ENCODE measurements at places on chromosomes 1 and 21.

GRCh38 chr1:188463919-188464318 is 1635.2 kb downstream of the PLA2G4A start:
- no peak overlapping the region for H3K4me3 ChIP-seq
- DNase-seq: no peak
- no peaks in the 10 kb centered on the region for H3K4me1 ChIP-seq

- H3K4me1 ChIP-seq: peaks cover 12% of the 10 kb centered on the region
- H3K36me3 ChIP-seq: peaks cover 1% of the 10 kb centered on the region
- DNase-seq: peak; percentile 21
- peak overlapping the region; percentile 61 for H3K4me3 ChIP-seq
- no peak overlapping the region for H3K27ac ChIP-seq
Observed at GRCh38 chr1:37792943-37793686, 532 bp upstream of the MANEAL start.

DNA sequence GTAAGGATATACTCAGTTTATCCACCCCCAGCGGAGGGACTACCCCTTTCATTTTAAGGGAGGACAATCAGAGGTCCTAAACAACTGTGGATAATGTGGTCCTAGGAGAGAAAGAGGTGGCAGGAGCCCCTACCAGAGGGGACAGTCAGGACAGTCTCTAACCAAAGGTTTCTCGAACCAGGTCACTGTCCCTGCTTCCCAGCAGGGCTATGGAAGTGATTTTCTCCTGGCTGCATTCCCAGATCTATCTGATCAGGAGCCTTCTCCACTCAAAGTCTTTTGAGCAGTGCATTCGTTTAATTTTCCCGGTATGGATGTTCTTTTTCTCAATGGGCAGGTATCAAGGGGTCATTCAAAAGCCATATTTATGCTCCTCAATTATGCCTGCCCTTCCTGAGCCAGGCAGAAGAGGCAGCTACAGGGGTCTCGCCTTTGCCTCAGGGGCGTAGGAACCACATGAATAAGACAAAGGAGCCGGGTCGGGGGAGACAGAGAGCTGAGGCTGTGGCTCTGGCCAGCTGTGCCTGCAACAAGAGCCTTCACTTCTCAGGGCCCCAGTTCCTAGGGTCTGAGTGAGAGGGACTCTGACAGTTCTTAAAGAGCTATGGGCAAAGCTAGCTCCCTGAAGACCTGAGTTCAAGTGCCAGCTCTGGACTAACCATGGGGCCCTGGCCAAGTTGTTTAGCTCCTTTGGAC is 62.5 kb upstream of the DMRTB1 start:
- no peaks in the 10 kb centered on the region for H3K36me3 ChIP-seq
- H3K4me3 ChIP-seq: no peak overlapping the region
- H3K27ac ChIP-seq: no peak overlapping the region

DNA sequence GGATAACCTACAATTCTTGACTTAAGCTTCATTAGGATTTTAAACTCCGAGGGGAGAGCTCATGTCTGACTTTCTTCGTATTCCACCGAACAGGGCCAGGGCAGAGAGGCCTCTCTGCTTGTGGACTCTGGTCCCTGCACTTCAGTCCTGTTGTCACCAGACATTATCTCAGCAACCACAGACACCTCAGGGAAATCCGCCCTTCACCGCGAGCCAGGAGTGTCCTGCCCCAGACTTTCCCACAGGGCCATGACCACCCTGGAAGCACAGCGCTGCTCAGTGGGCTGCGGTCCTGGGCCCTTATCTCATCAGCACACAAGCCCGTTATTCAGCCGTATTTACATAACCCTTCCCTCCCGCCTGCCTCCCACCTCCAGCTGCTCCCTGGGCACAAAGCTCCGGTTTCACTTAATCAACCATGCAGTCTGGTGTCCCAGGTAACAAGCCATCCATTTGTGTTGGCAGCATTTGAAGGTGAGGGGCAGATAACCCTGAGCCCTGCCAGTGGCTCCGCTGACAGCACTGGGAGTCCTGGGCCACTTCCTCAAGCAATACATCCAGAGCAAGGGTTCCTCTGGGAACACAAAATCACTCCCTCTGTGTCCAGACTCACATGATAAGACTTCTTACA is 122.8 kb upstream of the RAB4A start:
- no peak overlapping the region for H3K27ac ChIP-seq
- H3K4me3 ChIP-seq: no peak overlapping the region
- peaks cover 8% of the 10 kb centered on the region for H3K27me3 ChIP-seq
- peaks cover 8% of the 10 kb centered on the region for H3K4me1 ChIP-seq

DNA sequence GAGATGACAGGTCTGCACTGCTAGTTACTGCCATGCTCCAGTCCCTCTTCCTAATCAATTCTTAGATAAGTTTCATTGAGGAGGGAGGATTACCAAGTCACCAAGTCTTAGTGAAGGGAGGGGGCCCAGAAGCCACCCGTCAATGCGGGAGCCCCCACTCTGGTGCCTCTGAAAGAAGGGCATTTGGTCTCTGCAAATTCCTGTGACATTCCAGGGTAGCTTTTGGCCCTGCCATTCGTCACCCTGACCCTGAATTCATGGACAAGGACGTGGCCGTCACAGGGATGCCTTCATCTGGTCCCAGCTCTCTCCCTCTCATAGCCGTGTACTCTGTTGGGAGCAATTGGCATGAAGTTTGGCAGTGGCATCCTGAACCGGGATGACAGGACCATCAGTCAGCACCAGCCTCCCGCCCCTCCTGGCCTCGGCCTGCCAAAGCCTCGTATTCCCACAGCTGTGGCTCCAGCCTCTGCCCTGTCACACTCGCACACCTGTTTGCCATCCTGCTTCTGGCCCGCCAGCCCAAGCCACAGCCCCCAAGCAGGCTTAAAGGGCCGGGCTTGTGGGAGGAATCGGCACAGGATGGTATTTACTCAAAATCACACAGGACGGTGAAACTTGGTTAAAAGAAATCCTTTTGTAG is 150.7 kb downstream of the CLIC6 start:
- peaks cover 28% of the 10 kb centered on the region for H3K4me1 ChIP-seq
- no peak overlapping the region for H3K27ac ChIP-seq
- no peak for DNase-seq
- H3K4me3 ChIP-seq: no peak overlapping the region
- H3K36me3 ChIP-seq: peaks cover 2% of the 10 kb centered on the region

GRCh38 chr1:233587958-233588799 is 25.7 kb upstream of the KCNK1 start:
- peak overlapping the region; percentile 78 for H3K27ac ChIP-seq
- H3K4me3 ChIP-seq: peak overlapping the region; percentile 59
- peak; percentile 34 for DNase-seq
- peaks cover 11% of the 10 kb centered on the region for H3K4me1 ChIP-seq

DNA sequence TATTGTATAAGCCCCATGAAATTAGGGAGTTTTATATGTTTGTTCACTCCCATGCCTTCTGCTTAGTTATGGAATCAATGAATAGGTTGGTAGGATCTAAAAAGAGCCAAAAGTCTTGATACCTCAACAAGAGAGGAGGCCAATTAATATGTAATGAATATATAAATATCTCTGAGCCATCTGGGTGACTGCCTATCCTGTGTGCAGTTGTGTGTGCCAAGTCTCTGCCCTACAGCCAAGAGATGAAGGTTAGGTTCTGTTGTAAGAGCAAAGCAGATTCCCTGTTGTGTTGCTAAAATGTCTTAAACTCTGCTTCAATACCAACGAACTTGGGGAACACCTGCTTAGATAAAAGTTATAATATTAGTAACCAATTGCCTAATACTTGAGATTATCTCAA is 61.8 kb upstream of the GORAB start:
- no peak overlapping the region for H3K4me3 ChIP-seq
- H3K27me3 ChIP-seq: no peaks in the 10 kb centered on the region
- H3K27ac ChIP-seq: no peak overlapping the region
- H3K4me1 ChIP-seq: no peaks in the 10 kb centered on the region
- H3K36me3 ChIP-seq: no peaks in the 10 kb centered on the region

GRCh38 chr1:219582865-219583264 is 30.0 kb downstream of the ZC3H11B start:
- peaks cover 27% of the 10 kb centered on the region for H3K4me1 ChIP-seq
- peaks cover 2% of the 10 kb centered on the region for H3K27me3 ChIP-seq
- peaks cover 2% of the 10 kb centered on the region for H3K36me3 ChIP-seq
- no peak overlapping the region for H3K4me3 ChIP-seq

DNA sequence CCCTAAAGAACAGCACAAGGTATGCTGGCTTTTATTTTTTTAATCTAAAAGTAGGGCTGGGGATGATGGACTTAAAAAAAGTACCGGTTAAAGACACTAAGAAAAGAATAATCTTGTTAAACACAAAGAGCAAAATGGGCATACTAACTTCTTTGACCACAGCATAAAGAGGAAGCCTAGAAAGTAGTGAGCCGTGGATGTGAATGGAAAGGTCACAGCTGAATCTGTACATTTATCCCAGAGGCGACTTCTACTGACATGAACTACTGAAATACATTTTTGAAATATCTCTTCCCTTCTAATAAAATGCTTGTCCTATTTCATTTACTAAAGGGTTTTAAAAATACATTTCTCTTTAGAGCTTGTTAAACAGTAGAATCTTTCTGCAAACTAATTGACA is 140.7 kb downstream of the SLC45A1 start:
- 0 out of 2 replicates have a peak, but pooled peaks cover 3% of the 10 kb centered on the region for H3K36me3 ChIP-seq
- no peak overlapping the region for H3K4me3 ChIP-seq
- no peaks in the 10 kb centered on the region for H3K27me3 ChIP-seq

DNA sequence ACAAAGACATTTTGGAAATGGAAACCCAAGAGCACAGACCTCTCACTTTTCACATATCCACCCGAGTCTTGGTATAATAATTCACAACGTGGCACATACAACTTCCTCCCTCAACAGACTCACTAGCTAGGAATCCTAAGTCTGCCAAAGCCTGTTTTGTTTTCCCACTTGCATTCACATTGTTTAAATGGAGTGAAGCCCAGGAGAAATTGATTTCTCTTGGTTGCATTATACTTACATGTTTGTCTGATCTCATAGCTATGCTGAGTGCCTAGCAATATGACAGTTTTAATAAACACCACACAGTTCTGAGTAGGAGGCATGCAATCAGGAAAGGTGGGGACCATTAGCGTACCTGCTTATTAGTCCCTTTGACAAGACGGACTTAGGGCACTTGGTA is 348.6 kb upstream of the ADGRL4 start:
- H3K36me3 ChIP-seq: no peaks in the 10 kb centered on the region
- H3K27ac ChIP-seq: no peak overlapping the region
- no peak for DNase-seq
- no peaks in the 10 kb centered on the region for H3K27me3 ChIP-seq
- H3K4me3 ChIP-seq: no peak overlapping the region
- peaks cover 6% of the 10 kb centered on the region for H3K4me1 ChIP-seq

- H3K36me3 ChIP-seq: no peaks in the 10 kb centered on the region
- peak overlapping the region; percentile 70 for H3K27ac ChIP-seq
- no peaks in the 10 kb centered on the region for H3K4me1 ChIP-seq
- no peaks in the 10 kb centered on the region for H3K27me3 ChIP-seq
- no peak overlapping the region for H3K4me3 ChIP-seq
Observed at GRCh38 chr1:3170561-3171453, 101.8 kb downstream of the PRDM16 start.

GRCh38 chr1:206885341-206886060 is 11.7 kb upstream of the IL24 start:
- no peak overlapping the region for H3K27ac ChIP-seq
- H3K4me3 ChIP-seq: no peak overlapping the region
- H3K27me3 ChIP-seq: no peaks in the 10 kb centered on the region
- H3K36me3 ChIP-seq: no peaks in the 10 kb centered on the region
- peaks cover 10% of the 10 kb centered on the region for H3K4me1 ChIP-seq

DNA sequence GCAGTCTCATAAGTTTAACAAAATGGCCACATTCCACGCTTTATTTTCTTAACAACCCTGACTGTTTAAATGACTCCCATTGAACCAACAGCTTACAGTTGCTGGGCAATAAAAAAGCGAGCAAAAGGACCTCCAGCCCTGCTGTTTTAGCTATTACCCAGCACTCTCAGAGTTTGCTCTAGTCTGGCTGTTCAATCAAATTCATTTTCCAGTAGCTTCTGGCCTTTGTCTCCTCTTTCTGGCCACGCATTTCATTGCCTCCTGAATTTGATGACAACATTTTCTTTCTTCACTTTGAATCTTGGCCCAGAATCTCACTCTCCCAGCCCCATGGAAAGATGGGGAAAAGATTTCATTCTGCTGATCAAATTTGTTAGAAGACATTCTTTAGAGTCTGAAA is 44.1 kb upstream of the DOCK7 start:
- H3K36me3 ChIP-seq: no peaks in the 10 kb centered on the region
- no peaks in the 10 kb centered on the region for H3K27me3 ChIP-seq
- H3K4me1 ChIP-seq: peaks cover 22% of the 10 kb centered on the region
- DNase-seq: no peak
- no peak overlapping the region for H3K4me3 ChIP-seq

- no peak overlapping the region for H3K4me3 ChIP-seq
- no peak for DNase-seq
- no peaks in the 10 kb centered on the region for H3K27me3 ChIP-seq
Observed at GRCh38 chr1:220207411-220207810, 64.8 kb downstream of the RAB3GAP2 start.

DNA sequence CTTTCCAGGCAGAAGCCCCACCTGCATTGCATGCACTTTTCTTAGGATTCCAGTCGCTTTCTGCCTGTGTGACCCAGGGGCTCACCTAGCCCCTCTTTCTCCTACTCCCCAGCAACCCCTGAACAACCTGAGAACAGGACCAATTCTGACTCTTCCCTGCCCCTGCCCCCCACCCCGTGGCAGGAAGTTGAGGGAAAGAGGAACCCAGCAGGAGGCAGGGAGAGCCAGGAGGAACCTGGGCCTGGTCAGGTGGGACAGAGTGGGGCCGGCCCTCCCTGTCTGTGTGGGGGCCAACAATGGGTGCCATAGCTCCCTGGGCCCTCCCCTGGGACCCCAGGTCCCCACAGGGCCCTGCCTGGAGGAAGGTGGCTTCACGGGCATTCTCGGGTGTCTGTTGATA is 6.1 kb downstream of the BMP8A start:
- H3K36me3 ChIP-seq: no peaks in the 10 kb centered on the region
- peaks cover 25% of the 10 kb centered on the region for H3K27me3 ChIP-seq
- no peak overlapping the region for H3K27ac ChIP-seq
- H3K4me3 ChIP-seq: no peak overlapping the region
- H3K4me1 ChIP-seq: peaks cover 17% of the 10 kb centered on the region
- DNase-seq: no peak

DNA sequence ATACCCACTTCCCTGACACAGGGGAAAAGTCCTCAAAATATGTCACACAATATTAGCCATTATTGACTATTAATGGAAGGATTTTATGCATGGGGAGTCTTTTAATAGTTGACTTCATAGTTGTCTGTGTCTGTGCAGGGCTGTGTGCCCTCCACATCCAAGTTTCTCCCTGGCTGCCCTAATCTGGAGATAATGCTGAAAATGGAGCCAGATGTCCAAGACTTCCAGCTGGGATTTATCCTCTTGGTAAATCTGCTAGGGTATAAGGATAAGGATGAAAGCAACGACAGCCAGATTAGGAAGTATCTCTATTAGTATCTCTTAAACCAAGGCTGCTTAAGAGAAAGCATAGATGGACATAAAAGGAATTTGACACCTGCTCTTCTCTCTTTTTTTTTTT is 42.1 kb downstream of the CDK18 start:
- H3K27me3 ChIP-seq: peaks cover 69% of the 10 kb centered on the region
- no peak overlapping the region for H3K4me3 ChIP-seq
- H3K4me1 ChIP-seq: peaks cover 14% of the 10 kb centered on the region

- no peak overlapping the region for H3K27ac ChIP-seq
- H3K4me3 ChIP-seq: no peak overlapping the region
- no peaks in the 10 kb centered on the region for H3K36me3 ChIP-seq
- no peak for DNase-seq
- H3K27me3 ChIP-seq: no peaks in the 10 kb centered on the region
Observed at GRCh38 chr1:85611425-85611824, 30.9 kb downstream of the CCN1 start.

All from WTC11 (cell line).